ENCODE measurements at places on chromosomes 11 and 22.

DNA sequence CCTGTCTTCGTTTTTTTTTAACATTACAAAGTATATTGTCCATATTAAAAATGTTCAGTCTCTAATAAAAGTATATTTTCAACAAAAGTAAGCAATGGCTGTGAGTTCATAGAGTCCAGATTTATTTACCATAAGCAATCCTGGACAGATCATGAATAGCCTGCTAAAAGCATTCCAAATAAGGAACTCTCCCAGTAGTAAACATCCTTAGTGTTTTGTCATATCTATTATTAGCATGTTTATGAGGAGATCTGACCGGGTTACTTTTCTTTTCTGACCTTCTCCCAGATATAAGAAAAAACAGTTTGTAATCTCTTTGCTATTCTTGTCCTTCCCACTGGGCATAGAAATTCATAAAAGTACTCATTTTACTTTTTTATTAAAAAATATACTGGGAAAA is 403.9 kb upstream of the ANO3 start:
- DNase-seq = no peak

GRCh38 chr11:61361237-61361740 is 393 bp downstream of the CYB561A3 start:
- no peak for DNase-seq

GRCh38 chr11:48001438-48002021 is 21.2 kb downstream of the PTPRJ start:
- peak; percentile 78 for DNase-seq

DNA sequence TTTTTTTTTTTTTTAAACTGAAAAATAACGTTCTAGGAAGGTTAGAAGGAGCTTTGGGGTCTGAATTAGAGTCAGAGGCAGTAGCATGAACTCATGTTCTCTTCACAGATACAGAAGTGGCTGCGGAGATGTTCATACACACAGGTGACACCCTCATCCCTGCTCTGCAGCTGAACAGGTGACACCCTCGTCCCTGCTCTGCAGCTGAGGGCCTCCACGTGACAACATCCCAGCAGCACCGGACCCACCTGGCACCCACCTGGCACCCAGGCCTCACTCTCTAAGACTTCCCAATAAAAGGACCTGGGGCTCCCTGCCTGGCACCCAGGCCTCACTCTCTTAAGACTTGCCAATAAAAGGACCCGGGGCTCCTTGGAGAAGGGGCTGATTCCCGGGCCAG is 19.8 kb downstream of the DRD4 start:
- no peak for DNase-seq

DNA sequence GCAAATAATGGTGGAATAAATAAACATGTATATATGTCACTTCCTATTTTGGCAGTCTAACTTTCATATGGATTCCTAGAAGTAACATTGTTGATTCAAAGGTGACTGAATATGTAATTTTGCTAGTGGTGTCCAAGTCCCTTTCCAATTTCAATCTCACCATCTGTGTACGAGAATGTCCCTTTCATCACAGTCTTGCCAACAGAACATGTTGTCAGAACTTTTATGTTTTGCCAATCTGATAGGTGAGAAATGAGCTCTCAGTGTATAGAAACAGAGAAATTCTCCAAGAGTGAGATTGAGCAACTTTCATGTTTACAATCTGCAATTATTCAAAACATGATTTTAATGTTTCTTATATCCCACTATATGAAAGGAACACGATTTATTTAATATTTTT is 167.5 kb downstream of the CNTN5 start:
- no peak for DNase-seq

- DNase-seq = no peak
Measured at GRCh38 chr11:110513846-110514437, 84.2 kb downstream of the FDX1 start.

DNA sequence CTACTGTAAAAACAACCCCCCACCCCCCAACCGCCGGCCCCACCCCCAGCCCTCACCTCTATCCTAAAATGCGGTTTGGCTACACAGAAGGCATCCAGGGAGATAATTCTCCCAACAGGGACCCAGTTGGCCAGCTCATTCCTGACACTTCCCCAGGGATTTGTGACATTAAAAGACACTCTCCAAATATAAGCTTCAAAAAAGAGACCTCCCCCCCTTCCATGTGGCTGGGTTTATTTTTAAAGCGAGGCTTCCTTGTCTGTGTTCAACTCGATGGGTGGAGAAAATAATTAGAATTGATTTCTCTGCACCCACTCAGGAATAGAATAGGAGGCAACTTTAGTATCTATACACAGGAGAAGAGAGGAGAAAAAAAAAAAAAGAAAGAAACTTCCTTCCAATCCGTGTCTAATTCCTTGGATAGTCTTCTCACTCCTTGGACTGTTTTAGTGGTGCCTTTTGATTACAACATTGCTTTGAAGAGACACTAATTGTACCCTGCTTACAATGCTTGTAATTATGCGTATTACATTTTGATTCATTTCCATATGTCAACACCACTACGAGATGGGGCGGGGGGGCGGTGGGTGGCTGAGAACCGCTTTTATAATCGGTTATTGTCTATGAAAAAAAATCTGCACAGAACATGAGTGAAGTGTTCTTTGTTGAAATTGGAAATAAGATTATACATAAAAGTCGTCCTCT is 500.4 kb downstream of the MIAT start:
- DNase-seq = no peak

DNA sequence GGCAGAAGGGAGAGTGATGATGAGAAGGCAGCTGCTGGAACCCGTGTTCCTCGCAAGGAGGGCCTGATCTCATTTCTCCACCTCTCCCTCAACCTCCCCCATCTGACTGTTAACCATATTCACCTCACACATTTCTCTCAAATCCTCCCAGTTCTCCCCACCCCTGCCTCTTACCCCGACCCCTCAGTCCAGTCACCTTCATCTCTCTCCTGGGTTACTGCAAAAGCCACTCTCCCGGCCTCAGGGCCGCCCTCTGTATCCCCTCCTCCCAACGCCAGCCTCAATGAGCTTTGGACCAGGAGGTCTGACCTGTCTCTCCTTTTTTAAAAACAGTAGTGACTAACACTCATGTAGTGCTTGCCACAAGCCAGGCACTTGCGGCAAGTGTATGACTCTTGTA is 29.5 kb upstream of the LMO1 start:
- no peak for DNase-seq

DNA sequence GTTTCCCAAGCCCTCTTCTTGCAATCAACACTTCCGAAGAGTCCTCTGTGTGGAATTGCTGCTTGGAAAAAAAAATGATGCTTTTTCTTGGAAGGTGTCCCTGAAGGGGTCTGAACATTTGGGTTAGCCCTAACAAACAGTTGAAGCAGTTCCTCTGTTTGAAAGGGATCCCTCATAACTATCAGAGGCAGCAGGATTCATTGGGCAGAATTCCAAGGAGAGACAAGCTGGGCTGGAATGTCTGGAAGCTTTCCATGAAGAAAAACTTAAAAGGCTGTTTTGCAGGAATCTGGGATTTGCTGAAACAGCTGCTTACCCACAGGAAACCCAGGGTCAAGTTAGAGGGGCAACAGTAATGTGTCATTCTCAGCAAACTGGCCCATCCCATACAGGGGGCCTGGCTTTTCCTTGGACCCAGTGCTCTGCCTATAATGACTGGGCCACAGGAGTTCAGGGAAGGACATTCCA is 3.1 kb downstream of the CSNK2A3 start:
- DNase-seq = no peak

DNA sequence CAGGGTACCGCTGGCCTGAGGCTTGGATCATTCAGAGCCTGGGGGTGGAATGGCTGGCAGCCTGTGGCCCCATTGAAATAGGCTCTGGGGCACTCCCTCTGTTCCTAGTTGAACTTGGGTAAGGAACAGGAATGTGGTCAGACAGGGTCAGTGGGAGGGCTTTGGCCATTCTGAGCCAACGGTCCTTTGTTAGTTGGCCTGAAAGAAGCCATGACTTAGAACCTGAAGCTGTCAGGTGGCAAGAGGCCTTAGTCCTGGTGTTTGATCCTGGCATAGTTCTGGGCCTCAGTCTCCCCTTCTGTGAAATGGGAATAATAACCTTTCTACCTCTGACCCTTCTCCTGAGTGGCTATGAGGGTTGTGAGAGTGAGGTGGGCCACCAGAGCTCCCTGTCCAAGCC is 8.3 kb downstream of the PGAP2 start:
- DNase-seq = no peak

DNA sequence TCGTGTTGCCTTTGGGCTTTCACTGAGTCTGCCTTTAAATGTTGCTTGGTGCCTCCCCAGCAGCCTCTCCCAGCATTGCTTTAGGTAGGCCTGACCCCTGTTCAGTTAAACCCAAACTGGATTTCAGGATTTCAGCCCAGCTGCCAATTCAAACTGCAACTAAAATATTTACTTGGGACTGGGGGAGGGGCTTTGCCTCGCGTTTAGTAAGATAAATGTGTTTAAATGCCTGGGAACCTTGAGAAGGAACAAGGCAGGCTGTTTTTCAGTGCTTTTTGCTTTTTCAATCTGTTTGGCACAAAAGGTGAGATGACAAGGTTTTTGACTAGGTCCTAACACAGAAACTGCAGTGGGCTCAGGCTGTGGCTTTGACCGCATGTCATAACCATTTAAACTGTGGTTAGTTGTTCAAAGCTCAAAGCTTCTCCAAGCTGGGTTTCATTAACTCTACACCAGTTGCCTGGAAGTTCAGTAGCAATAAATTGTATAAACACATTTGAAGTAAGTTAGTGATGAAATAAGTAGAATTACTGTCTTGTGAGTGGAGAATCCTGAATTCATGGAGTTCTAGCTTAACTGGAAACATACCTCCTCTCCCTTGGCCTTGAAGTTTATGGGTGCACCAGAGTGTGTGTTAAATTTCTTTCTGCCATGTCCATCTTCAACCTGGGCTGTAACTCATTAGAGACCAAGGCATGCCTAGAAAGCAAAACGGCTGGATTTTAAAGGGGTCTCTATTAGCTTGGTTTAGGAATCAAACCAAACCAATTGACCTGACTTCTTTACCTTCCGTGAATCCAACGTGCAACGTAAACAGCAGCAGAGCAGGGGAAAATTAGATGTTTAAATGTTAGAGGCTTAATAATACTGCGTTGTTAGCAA is 3.6 kb downstream of the PKNOX2 start:
- no peak for DNase-seq

DNA sequence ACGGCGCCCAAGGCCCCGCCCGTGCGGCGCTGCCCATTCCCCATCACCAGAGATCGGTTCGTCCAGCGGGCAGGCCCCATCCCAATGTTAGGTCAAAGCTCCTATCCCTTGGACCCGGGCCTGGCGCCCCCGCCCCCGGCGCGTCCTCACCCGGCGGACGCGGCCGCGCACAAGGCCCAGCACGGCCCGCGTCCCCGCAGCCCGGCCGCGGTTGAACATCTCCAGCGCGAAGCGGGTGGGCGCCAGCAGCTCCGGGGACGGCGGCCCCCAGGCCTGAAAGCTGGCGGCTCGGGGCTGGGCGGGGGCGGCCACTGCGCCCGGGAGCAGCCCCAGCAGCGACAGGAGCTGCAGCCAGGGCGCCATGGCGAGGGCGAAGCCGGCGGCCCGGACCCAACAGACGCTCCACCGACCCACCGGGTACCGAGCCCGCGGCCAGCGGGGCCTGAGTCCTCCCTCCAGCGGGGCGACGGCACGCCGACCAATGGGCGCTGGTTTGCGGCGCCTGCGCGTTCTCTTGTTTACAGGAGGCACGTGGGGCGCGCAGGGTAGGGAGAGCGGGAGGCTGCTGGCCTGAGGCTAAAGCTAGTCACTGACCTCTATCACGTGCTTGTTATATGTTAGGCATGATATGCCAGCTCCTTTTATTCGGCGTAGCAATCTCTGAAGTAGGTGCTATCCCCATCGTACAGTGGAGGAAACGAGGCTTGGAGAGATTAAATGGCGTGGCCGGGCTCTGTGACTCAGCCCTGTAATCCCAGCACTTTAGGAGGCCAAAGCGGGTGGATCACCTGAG is at the start of gene CTSF:
Gene CTSF (minus strand): TSS at position 483 of the 793 bp plus-strand sequence. CDS start 120 bp downstream, at position 363.
- DNase-seq = peak; percentile 63

DNA sequence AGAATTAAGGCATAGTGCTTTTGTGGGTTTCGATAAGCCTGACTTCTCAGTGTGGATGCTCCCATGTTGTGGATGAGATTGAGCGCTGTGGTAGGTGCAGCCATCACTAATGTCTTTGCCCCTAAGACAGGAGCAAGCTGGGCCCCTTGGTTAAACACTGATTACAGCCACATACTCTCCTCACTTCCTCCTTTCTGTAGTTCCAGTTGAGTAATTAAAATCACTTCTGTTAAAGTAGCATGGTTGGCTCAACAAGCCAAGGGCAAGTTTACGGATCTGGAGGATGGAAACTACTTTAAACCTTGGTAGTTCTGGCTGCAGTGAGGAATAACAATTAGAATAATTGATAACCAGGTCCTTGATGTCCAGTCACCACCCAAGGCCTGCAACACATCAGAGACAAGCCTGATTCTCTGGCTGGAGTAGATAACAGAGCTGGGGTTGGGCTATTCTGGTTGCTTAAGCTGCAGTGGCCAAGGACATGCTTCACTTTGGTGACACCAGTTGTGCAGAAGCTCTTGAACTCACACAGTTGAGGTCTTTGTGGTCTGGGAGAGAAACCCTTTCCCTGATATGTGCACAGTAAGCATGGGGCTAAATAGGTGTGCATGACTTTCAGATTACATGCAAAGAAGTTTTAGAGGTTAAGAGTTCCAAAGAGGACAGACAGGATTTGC is 81.3 kb downstream of the KIRREL3 start:
- no peak for DNase-seq

- DNase-seq = no peak
Measured at GRCh38 chr11:115819014-115819413, 314.8 kb upstream of the CADM1 start.

GRCh38 chr11:64765291-64765850 is 5.6 kb upstream of the PYGM start:
- no peak for DNase-seq

GRCh38 chr22:47448231-47449223 is 686.1 kb downstream of the TBC1D22A start:
- no peak for DNase-seq

DNA sequence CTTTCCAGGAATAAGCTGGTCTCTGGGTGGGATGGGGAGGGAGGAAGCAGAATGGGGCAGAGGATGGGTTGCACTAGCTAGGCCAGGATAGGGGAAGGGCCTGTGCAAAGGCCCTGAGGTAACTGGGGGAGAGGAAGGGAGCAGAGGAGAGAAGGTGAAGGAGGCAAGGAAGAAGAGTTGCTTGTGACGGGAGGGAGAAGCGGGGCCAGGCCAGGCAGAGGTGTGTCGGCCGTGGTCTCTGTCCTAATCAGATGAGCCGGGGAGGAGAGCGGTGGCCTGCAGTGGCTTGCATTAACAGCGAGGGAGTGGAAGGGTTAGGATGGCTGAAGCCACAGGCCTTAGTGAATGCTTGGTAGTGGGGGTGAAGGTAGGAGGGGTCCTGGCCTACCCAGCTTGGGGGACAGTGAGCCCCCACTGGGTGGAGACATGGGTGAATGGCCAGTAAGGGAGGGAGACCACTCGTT is 6.0 kb upstream of the DERL3 start:
- no peak for DNase-seq

GRCh38 chr22:32919629-32920028 is 118.1 kb downstream of the TIMP3 start:
- DNase-seq = no peak

- DNase-seq = no peak
Measured at GRCh38 chr11:16993495-16993894, 20.7 kb downstream of the PLEKHA7 start.

DNA sequence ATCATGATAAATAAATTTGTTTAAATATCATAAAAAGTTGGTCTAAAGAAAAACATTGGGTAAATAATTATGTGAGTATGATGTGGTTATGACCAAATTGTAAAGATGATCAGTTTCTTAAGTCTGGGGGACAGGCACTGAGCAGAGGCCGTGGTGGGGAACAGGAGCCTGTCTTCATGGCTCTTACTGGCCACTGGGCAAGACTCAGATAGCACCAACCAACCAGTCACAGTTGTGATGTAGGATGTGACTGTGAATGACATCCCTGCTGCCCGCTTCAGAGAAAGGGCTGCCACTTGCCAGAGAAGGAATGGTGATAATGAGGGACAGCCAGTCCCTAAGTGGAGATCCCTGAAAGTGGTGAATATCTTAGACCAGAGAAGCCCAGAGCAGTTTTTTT is 7.0 kb downstream of the PTPRJ start:
- no peak for DNase-seq

Data from T-cell (primary cell).